ENCODE measurements at places on chromosomes 3 and 15.

GRCh38 chr3:50588759-50589433 lies 19.6 kb downstream of the HEMK1 start:
- no peak for DNase-seq

GRCh38 chr15:70777170-70777926 lies 14.0 kb upstream of the UACA start:
- no peak for DNase-seq

DNA sequence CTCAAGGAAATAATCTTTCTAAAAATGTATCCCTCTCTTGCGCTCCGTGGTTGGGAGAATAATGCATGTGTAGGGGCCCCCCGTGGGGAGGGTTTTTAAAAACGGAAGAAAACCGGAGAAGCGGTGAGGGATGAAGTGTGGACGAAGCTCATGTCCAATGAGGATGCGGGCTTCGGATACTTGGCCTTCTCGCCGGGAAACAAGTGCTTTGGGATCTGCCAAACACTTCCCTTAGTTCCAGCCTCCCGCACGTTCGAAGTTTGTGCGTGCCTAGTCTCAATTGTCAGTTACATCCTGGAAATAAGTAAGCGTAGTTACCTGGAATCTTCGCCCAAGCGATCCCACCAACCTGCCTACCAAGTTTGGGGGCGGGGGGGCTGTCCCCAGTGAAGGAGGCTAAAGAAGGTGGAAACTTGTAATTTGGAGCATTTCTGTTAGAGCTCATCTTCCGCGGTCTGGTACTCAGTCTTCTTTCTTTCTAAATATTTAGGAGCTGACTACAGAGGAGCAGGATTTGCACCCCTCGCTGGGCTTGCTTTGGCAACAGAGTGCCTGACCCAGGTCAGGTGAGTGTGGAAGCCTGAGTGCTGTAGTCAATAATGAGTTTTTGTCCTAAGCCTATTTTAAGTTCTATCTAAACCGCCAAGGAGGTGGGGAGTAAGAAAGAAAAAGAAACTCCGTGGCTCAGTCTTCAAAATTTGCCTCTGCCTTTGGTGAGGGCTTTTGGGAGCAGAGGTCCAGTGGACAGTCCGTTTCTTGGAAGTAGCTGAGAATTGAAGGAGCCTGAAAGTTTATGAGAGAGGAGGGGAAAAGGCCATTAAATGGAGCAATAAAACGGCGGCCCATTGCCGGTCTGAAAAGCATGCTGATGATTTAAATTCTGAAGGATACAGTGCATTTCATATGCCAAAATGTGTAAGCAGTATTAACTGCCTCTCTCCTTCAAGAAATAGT lies 1.1 kb downstream of the ITPR1 start:
- DNase-seq: no peak

DNA sequence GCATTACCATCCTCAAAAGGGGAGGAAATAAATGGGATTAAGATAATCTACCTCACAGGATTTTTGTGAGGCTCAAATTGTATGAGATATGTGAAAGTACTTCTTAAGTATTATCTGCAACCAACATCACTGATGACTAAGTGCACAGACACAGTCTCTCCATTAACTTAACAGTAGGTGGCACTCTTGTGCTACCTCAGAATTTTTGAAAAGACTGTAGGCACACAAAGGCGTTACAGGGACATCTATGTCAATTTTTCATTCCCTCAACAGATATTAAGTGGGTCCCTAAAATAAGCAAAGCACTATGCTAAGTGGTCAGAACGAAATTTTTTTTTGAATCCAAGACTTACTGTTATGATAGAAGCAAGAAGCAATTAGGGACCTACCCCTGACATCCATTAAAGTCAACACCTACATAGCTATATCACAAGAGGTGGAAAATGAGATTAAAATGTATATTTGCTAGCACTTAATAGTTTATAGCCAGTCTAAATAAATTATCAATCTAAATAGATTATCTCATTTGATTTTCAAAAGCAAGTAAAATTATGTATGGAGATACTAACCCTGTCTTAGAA lies 52.9 kb downstream of the RYK start:
- DNase-seq: no peak

DNA sequence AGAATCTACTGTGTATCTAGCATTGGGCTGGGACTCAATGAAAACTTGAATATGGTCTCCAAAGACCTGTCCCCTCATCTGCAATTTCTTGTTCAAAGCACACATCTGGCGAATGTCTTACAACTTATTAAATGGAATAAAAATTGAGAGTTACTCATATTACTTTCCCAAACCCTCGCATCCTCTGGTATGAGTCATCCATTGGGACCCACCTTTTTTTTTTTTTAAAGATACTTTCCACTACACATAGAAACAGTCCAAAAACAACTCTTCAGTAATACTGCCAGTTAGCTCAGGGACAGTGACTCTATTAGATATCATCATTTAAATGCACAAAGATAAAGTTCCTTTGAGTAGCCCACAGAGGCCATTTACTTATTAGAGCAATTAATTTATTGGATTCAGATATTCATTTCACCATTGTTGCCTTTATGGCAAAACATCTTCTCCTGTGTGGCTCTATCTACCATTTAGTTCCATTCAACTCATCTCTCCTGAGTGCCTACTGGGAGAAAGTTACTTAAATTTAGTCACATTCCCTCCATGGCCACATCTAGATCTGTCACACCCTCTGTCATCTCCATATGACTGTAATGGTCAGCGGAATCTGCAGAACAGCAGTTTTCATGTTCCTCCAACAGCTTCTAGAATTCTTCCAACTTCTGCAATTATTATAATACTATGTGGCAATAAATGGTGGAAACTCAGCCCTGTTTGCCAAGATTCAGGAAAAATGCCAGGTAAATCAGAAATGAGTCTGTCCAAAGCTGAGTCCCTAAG lies 77.9 kb upstream of the ARHGEF3 start:
- DNase-seq: no peak

- no peak for DNase-seq
These were observed 123.2 kb upstream of the PLCL2 start for GRCh38 chr3:16761571-16761970.

DNA sequence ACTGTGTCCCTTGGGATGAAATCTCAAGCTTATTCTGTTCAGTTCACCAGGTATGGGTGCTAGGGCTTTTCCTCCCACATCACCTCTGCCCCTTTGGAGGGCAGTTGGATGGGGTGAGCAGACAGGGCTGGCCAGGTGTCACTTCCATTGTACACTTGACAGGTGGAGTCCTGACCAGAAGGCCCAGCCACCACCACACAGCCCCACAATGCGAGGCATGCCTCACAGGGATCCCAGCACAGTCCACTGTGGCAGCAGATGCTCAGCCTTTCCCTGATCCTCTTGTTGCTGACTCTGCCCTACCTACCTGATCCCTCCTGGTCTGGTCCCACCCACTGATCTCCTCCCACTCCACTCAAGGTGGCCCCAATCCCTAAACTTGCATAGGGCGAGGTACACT lies 88.2 kb downstream of the ANP32A start:
- DNase-seq: no peak

DNA sequence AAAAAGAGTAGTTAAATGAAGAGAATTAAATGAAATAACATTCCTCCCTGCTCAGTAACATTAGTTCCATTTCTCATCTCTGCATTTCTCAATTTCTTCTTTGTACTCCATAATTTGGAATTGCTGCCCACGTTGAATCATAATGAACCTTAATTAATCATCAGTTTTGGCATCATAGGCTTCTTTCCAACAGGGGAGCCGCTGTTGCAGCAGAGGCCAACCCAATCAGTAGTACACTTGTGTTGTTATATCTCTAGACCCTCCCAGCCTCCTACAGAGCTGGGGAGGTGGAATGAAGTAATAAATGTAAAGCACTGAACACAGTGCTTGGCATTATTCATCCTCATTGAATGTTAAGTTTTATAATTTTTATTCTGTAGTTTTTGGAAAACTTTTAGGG lies 240.7 kb downstream of the CHST2 start:
- no peak for DNase-seq

- no peak for DNase-seq
These were observed 20.6 kb upstream of the ARHGEF26 start for GRCh38 chr3:154100556-154100955.

DNA sequence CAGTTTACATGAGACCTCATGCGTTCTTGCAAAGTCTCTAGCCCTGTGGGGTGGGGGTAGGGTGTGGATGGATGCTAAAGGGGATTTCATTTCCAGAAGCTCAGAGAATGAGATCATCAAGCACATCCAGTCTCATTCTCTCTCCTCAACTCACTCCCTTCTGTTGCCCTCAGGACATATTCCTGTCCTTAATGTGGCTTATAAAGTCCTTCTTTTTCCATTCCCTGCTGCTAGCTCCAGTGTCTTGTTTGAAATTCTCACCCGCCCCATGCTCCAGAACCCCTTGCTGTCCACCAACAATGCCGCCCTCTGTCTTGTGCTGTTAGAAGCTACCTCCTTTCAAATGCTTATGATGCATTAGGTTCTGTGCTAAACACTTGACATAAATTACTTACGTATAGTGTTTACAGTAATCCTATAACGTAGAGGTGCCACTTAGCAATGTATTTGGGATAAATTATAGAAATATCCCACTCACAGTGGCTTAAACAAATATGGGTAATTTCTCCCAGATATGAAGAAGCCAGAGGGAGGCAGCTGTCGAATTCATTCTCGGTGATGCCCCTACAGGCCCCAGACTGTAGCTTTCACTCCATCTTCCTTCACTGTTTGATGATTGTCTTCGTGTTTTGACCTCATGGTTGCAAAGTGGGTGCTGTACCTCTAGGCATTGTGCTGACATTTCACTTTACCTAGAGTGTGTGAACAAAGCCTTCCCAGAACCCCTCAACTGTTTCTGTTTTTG lies 273.1 kb upstream of the TBL1XR1 start:
- no peak for DNase-seq

DNA sequence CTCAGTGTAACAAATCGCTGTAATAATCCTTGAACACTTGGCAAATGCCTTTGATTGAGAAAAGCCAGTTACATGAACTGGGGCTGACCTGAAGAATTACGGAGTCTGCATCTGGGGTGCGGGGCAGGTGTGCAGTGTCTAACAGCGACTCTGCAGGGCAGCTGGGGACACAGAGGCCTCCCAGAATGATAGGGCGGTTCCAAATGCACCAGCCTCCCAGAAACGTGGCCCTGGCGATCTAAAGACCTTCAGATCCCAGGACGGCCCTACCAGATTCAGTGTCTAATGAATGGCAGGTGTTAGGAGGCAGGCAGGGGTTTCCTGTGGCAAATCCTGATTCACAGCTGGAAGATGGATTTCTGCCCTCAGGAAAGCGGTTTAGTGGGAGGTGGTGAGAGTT lies 100.5 kb upstream of the RGMA start:
- no peak for DNase-seq

GRCh38 chr3:44771424-44772098 lies 10.0 kb downstream of the KIF15 start:
- no peak for DNase-seq
